ENCODE measurements at places on chromosomes 5 and 9. TPM values are rescaled to one million over a fixed set of nuclear protein-coding genes. Genes with fewer than 3 reads are reported as not detected.

GFI1B gene
- total RNA-seq = not detected

STKLD1 gene
- total RNA-seq = 0.42 TPM

CRHBP gene
- total RNA-seq = 3.2 TPM

SLC6A19 gene
- not detected for total RNA-seq

FGF1 gene
- 11.4 TPM for total RNA-seq

SLC25A25 gene
- 33.9 TPM for total RNA-seq

CAMSAP1 gene
- total RNA-seq = 19.1 TPM

PAPPA gene
- 7.4 TPM for total RNA-seq

ZCCHC7 gene
- total RNA-seq = 19.5 TPM

UAP1L1 gene
- 11.4 TPM for total RNA-seq

CA9 gene
- 10.7 TPM for total RNA-seq

ROR2 gene
- total RNA-seq = 0.21 TPM

FBP2 gene
- total RNA-seq = not detected

SUSD3 gene
- total RNA-seq = 21.4 TPM

IRGM gene
- total RNA-seq = not detected

SHISAL2B gene
- not detected for total RNA-seq

ELAVL2 gene
- total RNA-seq = not detected

BNC2 gene
- 16.1 TPM for total RNA-seq

DIMT1 gene
- 29.2 TPM for total RNA-seq

PCDHB3 gene
- total RNA-seq = 3.7 TPM

FER gene
- 38.1 TPM for total RNA-seq

AQP7 gene
- total RNA-seq = 1.8 TPM

LCN15 gene
- total RNA-seq = not detected

TMEM171 gene
- not detected for total RNA-seq

FSTL4 gene
- total RNA-seq = not detected

MIGA2 gene
- 31.3 TPM for total RNA-seq

PLEKHG4B gene
- under 0.01 TPM for total RNA-seq

TAF11L5 gene
- not detected for total RNA-seq

TXNDC8 gene
- not detected for total RNA-seq

BARHL1 gene
- total RNA-seq = not detected

BRD3 gene
- 22.1 TPM for total RNA-seq

SLC34A1 gene
- not detected for total RNA-seq

MOB3B gene
- 11.1 TPM for total RNA-seq

ORM2 gene
- total RNA-seq = not detected

C1QTNF2 gene
- total RNA-seq = 13.8 TPM

IFNA13 gene
- total RNA-seq = not detected

BARX1 gene
- total RNA-seq = not detected

COL15A1 gene
- 70.4 TPM for total RNA-seq

FOXD1 gene
- total RNA-seq = 10.0 TPM

ARID3C gene
- total RNA-seq = not detected

OCLN gene
- 8.5 TPM for total RNA-seq

FAXDC2 gene
- total RNA-seq = 70.5 TPM

ANXA1 gene
- total RNA-seq = 668 TPM

SLC36A3 gene
- total RNA-seq = not detected

PELO gene
- 28.8 TPM for total RNA-seq

HAVCR2 gene
- 38.0 TPM for total RNA-seq

LCN9 gene
- not detected for total RNA-seq

PCDHA9 gene
- total RNA-seq = 0.35 TPM

TERT gene
- not detected for total RNA-seq

NEUROG1 gene
- not detected for total RNA-seq

PCDHGA9 gene
- total RNA-seq = 18.6 TPM

ROPN1L gene
- total RNA-seq = not detected

GLRA1 gene
- not detected for total RNA-seq
